ENCODE measurements at places on chromosomes 5 and 9.

GRCh38 chr9:114889802-114890224 is 40.6 kb downstream of the TNFSF8 start:
- DNase-seq = no peak

- DNase-seq = no peak
These were observed 37.0 kb upstream of the TAF1L start for GRCh38 chr9:32672469-32672868.

DNA sequence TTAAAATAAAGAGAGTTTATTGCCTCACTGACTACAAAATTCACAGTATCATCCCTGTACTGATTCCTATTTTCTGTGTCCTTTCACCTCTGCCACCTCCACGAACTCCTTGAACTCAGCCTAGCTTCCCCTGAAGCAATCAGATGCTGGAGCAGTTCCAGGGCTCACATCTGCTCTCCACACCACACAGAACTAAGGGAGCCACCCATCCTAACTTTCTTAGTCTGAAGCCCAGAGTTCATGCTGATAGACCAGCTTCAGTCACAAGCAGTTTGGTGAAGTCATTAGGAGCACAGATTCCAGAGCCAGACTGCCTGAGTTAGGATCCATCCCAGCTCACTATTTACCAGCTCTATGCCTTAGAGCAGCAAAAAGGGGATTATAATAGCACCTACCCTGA is 15.6 kb upstream of the EPB41L4A start:
- DNase-seq = no peak

DNA sequence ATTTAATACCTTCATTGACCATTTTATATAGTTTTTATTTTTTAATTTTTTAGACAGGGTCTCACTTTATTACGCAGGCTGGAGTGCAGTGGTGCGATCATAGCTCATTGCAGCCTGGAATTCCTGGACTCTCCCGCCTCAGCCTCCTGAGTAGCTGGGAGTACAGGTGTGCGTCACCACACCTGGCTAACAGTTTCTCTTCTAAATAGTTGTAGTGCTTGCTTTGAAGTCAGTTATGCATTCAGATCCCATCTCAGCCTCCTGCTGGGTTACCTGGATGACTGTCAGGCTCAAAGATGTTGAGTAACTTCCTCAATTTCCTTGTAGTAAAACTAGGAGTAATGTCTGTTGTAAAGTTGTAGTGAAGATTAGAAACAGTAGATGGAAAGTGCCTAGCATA is 21.4 kb downstream of the SNX18 start:
- DNase-seq = no peak

DNA sequence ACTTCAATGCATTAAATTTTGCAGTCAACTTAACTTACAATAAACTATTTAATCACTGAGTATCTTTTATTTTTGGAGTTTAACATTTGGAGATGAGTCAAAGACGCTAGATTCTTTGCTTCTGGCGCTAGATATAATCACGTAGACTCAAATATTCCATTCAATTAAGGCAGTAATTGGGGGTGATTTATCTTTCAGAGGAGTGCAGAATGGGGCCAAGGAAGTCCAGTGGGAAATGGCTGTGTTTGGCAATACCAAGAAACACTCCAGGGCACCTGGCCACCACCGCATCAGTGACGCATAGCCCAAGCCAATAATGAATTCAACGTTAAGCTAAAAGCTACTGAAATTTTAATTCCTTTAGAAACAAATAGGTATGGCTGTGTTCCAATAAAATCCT is 81.2 kb downstream of the PHAX start:
- DNase-seq = no peak

- DNase-seq = no peak
These were observed 246.0 kb downstream of the CWC27 start for GRCh38 chr5:65014769-65015168.

- DNase-seq = no peak
These were observed 636.9 kb upstream of the TLE4 start for GRCh38 chr9:78934880-78935279.

DNA sequence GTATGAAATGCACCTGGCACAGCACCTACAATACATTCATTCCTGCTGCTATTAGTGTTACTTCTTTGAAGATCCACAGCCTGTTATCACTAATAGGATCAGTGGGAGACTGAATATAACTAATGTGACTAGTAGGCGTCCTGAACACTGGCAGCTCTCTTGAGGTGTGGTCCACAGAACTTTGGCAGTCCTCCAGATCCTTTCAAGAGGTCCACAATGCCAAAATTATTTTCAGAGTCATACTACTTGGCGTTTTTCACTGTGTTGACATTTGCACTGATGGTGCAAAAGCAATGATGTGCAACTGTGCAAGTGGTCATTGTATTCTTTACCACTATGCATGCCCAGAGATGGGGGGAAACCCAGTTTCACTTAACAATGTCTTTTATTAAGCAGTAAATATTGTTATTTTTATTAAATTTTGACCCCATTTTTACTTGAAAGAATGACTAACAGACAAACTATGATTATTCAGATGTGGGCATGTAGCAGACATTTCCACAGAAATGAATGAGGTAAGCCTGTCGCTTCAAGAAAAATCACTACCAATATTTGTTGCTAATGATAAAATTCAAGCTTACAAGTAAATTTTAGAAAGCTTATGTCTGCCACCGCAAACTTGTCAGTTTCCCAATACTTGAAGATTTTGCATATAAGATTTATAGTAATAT is 48.9 kb downstream of the ADRB2 start:
- no peak for DNase-seq

GRCh38 chr9:18723366-18723765 is 249.4 kb downstream of the ADAMTSL1 start:
- no peak for DNase-seq
